ENCODE measurements at places on chromosomes 13 and 19.

DNA sequence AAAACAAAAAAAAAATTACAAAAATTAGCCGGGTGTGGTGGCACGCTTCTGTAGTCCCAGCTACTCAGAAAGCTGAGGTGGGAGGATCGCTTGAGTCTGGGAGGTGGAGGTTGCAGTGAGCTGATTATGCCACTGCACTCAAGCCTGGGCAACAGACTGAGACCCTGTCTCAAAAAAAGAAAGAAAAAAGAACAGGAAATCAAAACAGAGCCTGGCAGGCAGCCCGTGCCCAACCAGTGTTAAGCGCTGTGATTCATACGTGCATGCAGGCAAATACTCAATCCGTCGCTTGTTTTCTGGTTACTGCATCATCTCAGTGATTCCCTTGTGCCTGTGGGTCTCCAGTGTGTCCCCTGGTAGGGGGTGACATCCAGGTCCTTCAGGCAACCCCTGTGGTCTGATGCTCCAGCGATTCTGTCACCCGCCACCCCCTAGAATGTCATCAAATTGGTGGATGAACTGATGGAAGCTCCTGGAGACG is 18.1 kb downstream of the DDX39A start:
- no peak for DNase-seq

- no peak for DNase-seq
These were observed 52.9 kb downstream of the OR10H4 start for GRCh38 chr19:16001481-16002312.

DNA sequence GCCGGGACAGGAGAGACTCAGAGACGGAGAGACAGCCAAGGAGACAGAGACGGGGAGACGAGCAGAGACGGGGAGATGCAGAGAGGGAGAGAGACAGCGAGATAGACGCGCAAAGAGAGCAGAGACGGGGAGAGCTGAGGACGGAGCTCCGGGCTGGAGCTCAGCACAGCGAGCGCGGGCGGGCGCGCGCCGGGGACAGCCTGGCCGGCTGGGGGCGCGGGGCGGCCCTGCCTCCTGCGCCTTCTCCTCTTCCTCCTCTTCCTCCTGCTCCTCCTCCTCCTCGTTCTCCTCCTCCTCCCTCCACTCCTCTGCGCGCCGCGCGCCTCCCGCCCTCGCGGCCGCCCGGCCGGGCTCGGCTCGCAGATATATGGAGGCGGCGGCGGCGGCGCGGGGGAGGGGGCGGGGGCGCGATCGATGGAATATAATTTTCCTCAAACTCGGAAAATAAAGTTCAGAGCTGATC is at the start of gene ERFL:
ERFL (minus strand) TSS at position 229 of the 463 bp plus-strand sequence. CDS start 15,530 bp downstream, outside the sequence.
- DNase-seq: no peak

- DNase-seq: no peak
These were observed 35.5 kb downstream of the DOT1L start for GRCh38 chr19:2199215-2199614.

DNA sequence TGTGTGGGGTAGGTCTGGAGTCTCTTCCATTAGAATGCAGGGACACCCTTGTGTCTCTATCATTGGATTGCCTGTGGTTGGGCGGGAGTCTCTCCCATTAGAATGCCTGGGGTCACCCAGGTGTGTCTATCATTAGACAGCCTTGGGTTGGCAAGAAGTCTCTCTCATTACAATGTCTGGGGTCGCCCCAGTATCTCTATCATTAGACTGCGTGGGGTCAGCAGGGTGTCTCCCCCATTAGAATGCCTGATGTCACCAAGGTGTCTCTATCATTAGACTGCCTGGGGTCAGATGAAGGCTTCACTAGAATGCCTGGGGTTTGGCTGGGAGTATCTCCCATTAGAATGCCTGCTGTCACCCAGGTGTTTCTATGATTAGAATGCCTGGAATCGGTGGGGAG is 1539.0 kb downstream of the UQCRFS1 start:
- no peak for DNase-seq

GRCh38 chr13:44271915-44272341 is 101.7 kb upstream of the SERP2 start:
- DNase-seq: no peak

GRCh38 chr19:30277941-30278881 is 94.0 kb upstream of the ZNF536 start:
- no peak for DNase-seq

- no peak for DNase-seq
These were observed 234.6 kb upstream of the RFC3 start for GRCh38 chr13:33583398-33583797.

DNA sequence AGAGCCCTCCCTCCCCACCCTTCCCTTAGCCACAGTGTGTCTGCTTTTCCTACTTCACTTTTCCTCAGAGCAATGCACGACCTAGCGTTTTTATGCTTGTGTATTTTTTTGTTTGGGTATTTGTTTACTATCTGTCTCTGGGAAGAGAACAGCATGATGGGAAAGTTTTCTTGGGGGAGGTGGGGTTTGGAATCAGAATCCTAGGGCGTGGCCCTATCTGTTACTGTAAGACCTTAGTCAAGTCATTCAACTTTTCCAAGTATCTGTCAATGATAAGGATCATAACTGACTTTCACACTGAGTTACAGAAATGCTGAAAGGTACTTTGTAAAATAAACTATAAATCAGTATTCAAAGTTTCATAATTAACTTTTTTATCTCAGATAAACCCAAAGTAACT is 146.3 kb upstream of the WASF3 start:
- DNase-seq: no peak

- no peak for DNase-seq
These were observed 83.0 kb upstream of the FNDC3A start for GRCh38 chr13:48892688-48893075.

DNA sequence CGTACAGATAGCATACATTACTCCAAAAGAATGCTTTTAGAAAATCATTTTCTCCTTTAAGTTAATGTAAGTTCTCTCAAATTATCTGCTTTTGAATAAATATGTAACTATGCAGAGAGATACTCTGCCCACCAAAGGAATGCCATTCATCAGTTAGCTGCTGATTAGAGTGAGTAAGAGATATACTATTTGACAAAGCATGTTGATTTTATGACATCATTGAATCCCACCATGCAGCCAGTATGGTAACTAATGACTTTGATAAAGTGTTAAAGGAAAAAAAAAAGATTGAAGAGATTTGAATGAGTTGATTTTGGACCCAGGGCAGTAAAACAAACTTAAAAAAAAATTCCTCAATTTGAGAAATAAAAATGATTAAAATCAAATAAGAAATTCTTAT is 521.5 kb downstream of the SLITRK6 start:
- no peak for DNase-seq

GRCh38 chr13:76971215-76971614 is 20.7 kb upstream of the CLN5 start:
- DNase-seq: no peak

DNA sequence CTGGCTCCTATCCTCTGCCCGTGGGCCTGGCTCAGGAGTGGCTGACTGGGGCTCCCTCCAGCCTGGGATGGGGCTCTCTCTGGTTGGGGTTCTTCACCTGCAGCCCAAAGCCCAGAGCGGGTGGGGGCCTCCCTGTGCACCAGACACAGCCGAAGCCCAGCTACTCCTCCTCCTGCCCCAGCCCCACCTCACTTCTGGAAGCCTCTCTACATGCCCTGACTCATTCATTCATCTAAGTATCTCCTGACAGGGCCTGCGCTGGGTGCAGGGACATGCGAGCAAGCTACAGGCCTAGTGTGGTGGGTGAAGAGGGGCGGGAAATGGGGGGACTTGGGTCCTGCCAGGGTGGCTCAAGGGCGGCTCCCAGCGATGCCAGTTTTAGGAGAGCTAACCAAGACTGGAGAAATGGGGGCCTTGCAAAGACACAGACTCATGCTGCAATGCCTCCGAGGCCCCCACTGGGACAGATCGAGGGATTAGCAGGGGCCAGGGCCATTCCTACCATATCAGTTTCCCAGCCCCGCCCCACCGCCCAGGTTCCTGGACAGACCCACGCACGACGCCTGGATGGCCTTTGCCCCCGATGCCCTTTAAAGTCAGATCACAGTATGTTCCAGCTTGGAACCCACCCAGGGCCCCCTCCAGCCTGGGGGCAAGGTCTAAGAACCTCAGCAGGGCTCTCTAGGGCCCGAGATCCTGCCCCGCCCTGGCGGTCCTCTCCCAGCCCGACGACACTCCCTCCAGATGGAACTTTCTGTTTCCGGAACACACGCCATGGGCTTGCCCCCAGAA is 12.6 kb downstream of the LSM4 start:
- no peak for DNase-seq

- DNase-seq: no peak
These were observed 1.1 kb downstream of the PTGER1 start for GRCh38 chr19:14473978-14474578.

- DNase-seq: no peak
These were observed 16.6 kb upstream of the RAB8A start for GRCh38 chr19:16095071-16095571.

- no peak for DNase-seq
These were observed 221.3 kb upstream of the SLITRK6 start for GRCh38 chr13:86020351-86021002.

DNA sequence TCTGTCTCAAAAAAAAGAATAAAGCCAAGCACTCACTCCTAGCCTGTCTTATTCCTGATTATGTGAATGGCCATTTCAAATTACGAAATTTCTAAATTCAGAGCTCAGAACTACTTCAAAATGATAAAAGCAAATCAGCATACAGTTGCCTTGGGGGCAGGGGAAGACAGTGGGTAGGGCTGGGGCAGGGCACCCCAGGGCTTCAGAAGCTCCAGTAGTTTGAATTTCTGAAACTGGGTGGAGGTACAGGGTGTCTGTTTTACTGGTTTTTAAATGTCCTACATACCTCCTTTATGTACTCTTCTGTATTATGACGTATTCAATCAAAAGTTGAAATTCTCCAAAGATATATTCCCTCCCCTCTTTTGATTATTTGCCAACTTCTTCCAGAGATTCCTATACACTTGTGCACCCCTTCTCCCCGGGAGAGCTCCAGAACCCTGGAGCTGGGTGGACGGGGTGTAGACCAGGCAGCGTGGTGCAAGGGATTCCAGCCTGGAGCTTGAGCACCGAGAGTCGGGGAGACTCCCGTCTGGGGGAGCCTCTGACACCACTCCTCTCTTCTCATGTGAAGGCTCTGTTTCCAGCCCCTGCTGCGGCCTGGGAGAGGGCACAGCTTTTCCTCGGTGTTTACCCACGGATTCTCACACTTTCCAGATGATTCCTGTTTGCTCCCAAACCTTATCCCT is 84.7 kb upstream of the GPR183 start:
- no peak for DNase-seq

DNA sequence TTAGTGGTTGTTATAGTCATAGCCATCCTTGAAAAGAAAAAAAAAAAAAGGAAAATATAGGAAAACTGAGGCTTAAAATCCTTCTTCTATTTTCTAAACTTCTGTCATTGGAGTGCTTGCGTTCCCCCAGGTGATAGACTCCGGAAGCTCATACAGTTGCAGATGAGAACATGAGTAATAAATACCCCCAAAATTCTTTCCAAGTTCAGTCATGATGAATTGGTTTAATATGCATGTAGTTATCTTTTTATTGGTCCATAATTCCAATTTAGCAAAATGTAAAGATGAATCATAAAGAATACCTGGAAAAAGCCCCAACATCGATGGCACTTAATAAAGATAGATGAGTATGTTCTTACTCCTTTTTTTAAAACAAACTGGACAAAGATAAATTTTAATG is 192.3 kb downstream of the SHISA2 start:
- no peak for DNase-seq

GRCh38 chr13:30043631-30043925 is 193.2 kb upstream of the UBL3 start:
- no peak for DNase-seq

GRCh38 chr13:45615501-45616101 is at the start of gene ERICH6B:
TSS of gene ERICH6B (minus strand) at chr13:45615739. CDS start at chr13:45597005, 18,734 bp downstream.
- no peak for DNase-seq

- no peak for DNase-seq
These were observed 1308.4 kb downstream of the SLITRK5 start for GRCh38 chr13:88979465-88980175.

GRCh38 chr13:26855921-26856320 is 95.3 kb upstream of the GPR12 start:
- DNase-seq: no peak

DNA sequence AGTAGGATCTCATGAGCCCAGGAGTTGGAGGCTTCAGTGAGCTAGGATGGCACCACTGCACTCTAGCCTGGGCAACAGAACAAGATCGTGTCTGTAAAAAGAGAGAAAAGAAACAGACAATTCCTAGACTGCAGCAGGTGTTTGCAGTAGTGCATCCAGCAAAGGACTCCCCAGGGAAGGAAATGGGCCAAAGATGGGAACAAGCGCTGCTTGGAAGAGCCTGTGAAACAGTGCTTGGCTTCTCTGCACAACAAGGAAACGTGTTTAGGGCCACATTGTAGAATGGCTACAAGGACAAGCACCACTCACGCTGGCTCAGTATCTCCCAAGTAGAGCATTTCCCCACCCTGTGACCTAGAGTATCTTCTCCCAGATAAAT is 35.5 kb upstream of the LDLR start:
- no peak for DNase-seq
